ENCODE measurements at places on chromosomes 13 and 19.

- no peak for DNase-seq
Observed at GRCh38 chr13:99974296-99974938, 2.9 kb upstream of the ZIC5 start.

DNA sequence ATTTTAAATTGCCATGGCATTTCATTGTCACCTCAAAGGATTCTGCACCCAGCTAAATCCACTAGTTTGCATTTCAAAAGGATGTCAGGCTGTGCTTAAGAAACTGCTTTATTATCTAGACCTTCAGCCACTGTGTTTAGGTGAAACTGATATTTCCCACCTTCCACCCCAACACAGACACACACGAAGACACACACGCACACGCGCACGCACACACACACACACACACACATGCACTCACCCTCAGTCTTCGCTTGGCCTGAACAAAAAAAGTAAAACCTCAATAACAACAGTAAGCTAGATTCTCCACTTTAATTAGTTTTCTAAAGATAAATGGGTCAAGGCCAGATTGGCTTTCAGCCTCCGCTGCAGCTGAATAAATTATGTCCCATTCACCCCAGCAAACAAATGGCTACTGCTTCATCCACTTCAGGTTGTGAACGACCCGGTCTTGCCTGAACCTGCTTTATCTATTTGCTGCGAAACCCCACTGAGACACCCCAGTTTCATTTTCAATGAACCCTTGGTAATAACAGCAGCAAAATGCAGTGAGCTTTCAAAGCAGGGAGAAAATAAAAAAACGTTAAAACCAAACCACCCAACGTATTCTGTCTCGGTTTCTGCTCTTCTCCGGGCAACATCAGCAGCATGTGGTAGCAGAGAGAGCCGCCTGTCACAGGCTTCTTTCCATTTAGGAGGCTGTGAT is 166.8 kb downstream of the DCT start:
- DNase-seq: peak; percentile 34

- no peak for DNase-seq
Observed at GRCh38 chr19:18420930-18421329, 1.7 kb downstream of the SSBP4 start.

DNA sequence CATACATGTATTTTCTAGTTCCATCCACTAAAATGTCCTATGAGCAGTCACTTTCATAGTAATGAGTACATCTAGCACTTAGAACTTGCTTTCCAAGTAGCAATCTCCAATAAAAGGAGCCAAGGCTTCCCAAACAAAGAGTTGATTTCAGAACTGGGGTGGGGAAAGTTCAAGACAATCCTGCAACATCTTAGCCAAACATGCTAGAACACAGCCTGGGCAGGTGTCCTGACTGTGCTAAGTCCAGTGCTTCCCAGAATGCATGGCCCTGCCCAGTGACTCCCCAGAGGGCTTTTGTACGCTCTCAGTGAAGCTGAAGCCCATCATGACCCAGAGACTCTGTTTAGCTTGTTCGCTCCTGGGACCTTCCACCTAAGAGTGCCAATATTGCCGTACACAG is 106.7 kb upstream of the UBAC2 start:
- no peak for DNase-seq

DNA sequence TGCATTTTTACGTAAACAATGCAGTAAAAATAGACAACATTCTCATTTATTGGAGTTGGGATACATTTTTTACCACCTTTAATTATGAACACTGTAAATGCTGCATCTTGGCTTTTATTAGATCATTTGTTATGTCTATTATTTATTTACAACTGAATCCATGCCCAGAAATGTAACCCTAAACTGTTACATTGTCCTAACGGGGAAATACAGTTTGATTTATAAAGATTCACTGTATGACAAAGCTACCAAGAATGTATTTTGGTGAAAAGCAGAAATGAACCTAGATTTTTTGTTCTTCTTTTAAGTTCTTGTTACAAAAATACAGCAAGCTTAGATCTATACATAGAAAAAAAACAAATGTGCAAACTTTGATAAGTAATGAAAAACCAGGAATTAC is 1.1 kb downstream of the METTL21C start:
- DNase-seq: peak; percentile 62

- DNase-seq: no peak
Observed at GRCh38 chr19:7915250-7916102, 846 bp downstream of the TGFBR3L start.

- DNase-seq: no peak
Observed at GRCh38 chr13:49368688-49369087, 75.2 kb downstream of the CAB39L start.

Data from choroid plexus epithelial cell (primary cell).